ENCODE measurements at places on chromosomes 6 and 20.

DNA sequence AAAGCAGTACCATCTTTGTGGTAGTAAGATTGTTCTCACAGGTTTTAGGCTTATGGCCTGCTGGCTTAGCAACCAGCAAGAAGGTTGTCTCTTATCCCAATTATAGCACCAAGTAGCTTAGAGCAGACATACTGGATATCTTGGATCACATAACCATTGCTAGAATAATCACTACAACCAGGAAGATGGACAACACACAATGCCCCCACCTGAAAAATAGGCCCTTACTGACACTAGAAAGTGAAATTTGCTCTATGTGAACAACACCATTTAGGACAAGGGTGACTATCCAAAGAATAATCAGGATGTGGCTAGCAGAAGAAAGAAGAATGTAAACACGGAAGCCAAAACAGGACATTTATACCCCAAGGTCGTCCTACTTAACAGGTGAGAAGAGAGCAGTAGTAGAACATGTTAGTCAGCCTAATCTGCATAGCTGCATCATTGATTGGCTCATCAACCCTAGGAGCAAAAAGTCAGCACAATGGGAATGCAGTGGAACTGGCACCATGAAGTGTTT lies 172.7 kb upstream of the MARCKS start:
- no peak for DNase-seq

GRCh38 chr6:77172578-77172977 lies 290.7 kb downstream of the HTR1B start:
- DNase-seq, result no peak

DNA sequence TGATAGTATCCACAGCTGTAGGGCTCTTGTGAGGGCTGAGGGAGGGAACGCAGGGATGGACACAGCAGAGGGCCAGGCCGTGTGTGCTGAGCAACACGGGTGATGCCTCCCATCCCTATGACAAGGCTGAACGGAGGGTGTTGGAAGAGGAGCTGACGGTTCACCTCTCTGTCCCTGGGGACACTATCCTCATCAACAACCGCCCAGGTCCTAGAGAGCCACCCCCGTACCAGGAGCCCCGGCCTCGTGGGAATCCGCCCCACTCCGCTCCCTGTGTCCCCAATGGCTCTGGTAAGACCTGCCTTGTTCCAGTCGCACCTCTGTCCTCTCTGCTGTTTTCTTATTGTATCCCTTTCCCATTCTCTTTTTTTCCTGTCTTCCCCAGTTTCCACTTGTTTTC lies 10.1 kb downstream of the DDR1 start:
- DNase-seq, result no peak

DNA sequence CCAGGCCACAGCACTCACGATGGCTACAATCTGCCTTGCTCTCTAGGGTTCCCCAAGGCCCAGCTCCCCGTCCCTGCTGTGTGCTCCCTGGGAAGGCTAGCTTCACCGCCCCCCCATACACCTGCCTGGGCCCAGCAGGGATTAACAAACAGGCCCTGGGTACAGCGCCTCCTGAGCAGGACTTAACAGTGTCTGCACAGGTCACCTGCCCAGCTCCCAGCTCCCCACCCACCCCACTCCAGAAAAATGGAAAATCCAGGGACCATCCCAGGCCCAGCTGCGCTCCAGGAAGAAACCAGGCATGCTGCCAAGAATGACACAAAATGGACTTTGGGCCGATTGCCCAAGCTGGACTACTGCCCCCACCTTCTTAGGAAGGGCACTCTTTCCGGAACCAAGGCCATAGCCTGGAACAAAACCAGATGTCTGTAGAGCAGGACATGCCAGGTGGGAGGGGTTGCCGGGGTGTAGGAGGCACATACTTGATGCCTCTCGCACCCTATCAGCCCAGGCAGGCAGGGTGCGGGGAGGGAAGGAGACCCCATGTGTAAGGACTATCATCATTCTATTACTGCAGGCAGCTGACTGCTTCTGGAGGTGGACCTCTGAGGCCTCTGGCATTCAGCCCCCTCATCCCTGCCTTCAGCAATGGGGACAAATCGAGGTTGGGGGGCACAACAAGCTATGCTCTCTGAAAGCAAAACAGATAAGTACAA lies 104.9 kb downstream of the SNX5 start:
- no peak for DNase-seq
